ENCODE measurements at places on chromosomes 5 and 9.

- no peak for DNase-seq
Measured at GRCh38 chr5:134458234-134459009, 46.7 kb upstream of the CDKN2AIPNL start.

DNA sequence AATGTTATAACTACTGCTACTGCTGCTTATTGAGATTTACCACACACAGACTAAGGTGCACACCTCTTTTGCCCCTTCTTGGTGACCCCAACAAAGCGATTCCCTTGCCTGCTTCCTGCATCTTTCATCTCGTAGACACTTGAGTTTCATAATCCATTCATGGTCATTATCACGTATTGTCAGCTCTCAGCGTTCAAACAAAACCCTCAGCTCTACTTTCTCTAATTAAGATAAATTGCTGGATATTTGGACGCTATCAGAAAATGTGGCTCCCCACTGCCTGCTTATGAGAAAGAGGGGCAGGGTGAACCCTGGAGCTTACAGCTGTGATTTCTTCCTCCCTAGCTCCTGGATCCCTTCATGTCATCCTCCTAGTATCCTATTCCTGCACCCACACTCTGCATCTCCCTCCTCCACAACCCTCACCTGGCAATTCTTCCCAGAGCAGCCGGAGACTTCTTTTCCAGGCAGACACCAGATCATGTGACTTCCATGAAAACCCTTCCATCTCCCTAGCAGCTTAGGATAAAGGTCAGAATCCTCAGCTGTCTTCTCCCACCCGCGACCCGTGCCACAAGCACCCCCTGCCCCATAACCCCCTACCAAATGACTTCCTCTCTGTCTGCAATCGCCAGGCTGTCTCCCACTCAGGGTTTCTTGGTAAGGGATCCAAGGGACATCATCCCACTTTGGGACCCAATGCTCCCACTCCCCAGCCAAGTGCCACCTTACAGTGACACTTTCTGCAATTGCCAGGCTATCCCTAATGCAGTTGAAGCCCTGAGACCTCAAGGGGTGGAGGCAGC is 146.5 kb downstream of the NSG2 start:
- no peak for DNase-seq

DNA sequence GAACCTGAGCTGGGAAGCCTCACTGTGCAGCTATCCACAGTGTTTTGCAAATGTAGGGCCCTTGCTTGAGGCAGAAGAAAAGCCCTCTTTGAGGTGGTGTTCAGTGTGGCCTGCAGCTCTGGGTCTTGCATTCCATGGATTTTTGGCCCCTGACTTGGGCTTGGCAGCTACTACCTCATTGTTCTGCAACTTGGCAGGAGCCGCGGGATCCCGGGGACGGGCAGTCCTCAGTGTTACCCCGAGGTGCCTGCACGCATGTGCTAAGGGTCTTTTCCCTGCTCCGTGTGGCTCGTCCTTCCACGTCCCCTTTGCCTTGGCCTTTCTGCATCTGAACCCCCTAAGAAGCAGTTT is 39.8 kb downstream of the NEK6 start:
- peak; percentile 93 for DNase-seq

DNA sequence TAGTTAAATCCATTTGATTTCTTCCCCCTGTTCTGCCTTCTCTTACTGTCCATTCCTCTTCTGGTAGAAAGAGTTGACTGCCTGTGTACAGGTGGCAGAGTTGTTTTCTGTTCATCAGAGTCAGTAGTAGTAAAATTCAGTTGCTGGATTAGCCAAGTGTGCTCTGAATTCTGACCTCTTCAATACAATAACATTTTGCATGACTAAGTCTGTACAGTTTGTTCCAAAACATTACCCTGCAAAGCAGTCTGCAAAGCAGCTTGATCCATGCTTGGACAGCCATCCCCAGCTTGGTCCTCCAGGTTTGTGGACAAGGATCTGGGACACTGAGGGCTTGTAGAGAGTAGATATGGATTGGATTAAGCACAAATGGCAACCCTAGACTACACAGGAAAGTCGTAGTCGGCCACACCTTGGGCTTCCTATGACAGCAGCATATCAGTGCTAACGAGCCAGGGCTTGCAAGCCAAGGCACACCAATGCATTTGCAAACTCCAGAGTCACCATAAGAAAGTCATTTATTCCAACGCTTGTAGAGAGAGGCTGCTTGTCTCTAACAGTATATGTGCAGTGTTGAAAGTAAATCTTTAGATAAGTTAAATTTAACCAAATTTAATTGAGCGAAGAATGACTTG is 25.2 kb downstream of the IL12B start:
- no peak for DNase-seq

DNA sequence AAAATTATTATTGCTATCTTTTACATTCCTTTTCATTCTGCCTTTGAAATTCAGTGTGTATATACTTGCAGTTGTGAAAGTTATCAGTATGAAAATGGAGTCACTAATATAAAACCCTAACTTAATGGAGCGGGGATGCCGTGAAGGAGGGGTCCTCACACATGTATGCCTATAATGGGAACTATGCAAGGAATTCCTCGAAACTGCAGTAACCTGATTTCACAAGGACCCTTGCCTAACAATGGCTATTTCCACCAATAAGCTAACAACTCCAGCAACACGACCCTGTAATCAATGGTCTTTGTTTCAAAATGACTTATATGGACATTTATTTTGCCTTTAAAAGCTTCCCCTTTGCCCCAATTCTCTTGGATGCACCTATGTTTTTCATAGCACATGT is 12.6 kb upstream of the MLLT3 start:
- no peak for DNase-seq

DNA sequence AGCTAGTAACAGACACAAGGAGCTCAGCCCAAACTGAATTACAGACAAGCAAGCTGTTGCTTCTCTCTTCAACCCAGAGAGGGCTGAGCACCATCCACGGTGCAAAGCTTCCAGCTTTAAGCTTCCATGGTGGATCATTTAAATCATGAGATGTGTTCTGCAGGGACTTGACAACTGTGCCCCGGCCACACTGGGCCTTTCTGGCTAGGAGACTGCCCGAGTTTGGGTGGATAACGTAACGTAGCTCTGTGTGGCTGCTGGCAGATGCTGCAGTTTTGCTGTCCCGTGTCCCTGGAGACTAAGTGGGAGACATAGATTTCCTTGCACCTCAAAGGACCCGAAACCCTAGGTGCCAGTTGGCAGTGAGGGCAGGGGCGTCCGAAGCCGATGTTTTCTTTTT is 234.0 kb downstream of the IRX2 start:
- DNase-seq = no peak

DNA sequence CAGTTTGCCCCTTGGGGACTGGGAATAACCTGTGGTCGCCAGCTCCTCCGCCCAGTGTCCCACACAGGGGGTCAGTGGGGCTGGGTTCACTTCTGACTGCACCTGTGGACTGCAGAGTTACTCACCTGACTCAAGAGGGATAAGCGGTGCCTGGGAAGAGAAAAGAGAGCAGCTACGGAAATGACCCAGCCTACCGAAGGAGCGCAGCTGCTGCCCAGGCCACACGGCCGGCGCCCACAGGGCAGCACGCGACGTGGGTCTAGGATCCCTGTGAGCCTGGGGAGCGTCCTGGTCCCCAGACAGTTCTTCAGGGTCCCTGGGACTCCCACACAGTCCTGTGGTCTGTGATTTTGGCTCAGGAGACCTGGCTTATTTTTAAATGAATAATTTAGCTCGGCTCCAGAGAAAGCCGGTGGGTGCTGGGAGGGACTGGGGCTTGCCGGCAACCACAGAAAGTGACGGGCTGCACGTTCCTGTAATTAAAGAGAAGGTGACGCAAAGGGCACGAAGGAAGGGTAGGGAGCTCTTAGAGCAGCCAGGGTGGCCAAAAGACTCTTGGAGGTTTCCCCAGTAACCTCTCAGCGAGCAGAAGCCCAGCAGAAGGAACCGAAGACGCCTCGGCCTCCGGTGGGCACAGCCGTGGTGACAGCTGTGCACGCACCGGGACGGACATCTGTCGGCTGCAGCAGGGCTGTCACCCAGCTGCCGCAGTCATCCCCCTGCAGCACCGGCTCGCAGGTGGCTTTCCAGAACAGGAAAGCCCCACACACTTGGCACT is 97.5 kb upstream of the FCN2 start:
- no peak for DNase-seq

GRCh38 chr5:170642776-170643436 is 139.1 kb downstream of the KCNIP1 start:
- DNase-seq = no peak

GRCh38 chr9:7828334-7828733 is 28.8 kb upstream of the DMAC1 start:
- no peak for DNase-seq

GRCh38 chr5:140806834-140807775 is at the start of gene PCDHA4:
PCDHA4 (plus strand) TSS chr5:140807068.
- no peak for DNase-seq

- DNase-seq = peak; percentile 33
Measured at GRCh38 chr5:142829801-142830220, 59.6 kb downstream of the ARHGAP26 start.

DNA sequence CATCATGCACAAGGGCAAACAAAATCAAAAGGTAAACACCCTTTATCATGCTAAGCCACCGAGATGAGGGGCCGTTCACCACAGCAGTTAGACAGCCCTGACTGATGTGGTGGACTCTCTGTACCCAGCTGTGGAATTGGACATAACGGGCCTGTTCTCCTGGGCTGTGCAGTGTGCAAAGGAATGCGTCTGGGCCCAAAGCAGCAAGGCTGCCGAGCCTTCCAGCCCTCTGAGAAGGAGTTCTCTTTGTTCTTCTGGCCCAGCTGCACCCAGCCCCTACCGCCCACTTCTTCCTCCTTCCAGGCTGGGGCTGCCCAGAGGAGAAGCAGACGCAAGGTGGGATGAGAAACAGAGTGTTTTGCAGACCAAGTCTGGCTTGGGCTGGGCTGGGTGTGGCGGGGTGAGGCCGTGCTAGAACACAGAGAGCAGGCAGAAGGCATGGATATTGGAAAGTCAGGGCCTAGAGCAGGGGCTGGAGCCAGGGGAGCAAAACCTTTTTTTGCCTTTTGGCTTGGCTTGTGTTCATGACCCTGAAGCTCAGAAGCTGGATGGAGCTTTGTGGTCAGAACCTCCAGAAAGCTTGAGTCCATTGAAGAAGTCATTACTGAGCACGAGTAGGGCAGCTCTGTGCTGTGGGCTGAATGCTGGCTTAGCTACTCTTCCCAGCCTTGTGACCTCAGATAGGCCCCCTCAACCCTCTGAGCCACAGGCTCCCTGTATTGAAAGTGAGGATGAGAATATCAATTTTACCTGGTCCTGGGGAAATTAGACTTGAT is 49.8 kb upstream of the SH3PXD2B start:
- DNase-seq = no peak

DNA sequence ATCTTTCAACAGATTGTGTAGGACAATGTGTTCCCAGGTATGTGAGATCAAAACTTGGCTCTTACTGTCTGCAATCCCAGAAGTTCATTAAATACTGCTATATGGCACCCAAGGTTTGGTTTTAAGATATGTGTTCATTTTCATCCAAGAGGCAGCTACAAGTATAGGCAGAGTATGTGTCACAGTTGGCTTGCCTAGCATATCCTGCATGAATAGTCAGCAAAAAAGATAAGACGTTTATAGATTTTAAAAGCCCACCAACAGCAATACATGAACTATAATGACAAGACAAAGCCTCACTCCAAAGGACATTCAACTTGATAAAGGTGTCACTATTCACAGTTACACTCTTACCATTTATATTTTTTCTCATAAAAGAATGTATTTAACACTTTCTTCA is 99.1 kb downstream of the BNC2 start:
- DNase-seq = no peak

- DNase-seq = no peak
Measured at GRCh38 chr5:116595498-116595897, 20.9 kb upstream of the SEMA6A start.

DNA sequence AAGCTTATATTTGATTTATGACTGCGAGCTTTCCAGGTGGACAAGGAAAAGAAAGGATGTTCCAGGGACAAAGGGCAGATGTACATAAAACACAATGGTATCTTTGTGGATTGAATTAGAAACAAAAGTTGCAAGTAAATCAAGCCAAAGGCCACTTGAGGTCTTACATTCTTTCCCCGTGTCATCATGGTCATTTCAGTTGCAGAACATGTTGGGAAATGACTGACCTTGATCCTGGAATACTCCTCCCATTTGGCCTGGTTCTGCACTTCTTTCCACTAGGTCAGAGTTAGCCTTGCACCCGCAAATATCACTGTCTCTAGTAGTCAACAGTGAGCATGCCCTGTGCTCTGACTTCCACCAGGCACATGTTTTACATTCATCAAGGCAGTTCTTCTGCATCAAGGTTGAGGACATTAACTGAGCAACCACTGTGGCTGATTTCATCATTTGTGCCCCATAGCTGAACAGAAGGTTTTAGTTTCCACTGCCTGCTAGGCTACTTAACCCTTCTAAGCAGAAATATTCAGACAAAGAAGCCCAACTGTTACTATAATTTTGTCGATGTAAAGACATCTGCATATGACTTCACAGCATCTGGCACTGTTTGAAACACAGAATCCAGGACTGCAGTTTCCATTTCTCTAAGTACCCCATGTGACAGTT is 1161.7 kb upstream of the DMAC1 start:
- no peak for DNase-seq

DNA sequence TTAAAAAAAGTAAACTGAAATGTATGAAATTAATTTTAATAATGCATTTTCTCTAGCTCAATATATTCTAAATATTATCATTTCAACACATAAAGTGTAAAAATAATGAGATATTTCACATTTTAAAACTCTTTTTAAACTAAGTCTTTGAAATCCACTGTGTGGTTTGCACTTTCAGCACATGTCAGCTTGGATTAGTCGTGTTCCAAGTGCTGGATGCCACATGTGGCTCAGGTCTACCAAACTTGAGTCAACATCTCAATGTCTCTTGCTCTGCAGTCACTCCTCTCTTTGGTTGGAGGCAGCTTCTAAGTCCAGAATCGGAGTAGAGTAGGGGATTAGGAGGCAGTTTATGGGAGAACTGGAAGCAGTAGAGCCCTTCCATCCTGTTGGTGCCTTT is 173.7 kb upstream of the ANKRD55 start:
- no peak for DNase-seq

DNA sequence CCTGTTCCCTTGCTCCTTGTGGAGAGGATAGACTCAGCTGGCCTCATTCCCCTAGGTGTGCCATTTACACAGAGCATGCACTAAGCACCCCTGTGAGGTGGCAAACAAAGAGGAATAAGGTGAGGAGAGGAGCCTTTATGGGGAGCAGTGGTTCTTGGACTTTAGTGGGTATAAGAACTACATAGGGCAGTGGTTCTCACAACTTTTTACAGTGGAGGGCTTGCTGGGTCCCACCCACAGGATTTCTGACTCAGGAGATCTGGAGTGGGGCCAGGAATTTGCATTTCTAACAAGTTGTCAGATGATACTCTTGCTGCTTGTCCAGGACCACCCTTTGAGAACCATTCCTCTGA is 42.0 kb downstream of the CSF1R start:
- DNase-seq = peak; percentile 45

GRCh38 chr5:131413605-131414559 is 150.0 kb downstream of the CDC42SE2 start:
- DNase-seq = no peak

DNA sequence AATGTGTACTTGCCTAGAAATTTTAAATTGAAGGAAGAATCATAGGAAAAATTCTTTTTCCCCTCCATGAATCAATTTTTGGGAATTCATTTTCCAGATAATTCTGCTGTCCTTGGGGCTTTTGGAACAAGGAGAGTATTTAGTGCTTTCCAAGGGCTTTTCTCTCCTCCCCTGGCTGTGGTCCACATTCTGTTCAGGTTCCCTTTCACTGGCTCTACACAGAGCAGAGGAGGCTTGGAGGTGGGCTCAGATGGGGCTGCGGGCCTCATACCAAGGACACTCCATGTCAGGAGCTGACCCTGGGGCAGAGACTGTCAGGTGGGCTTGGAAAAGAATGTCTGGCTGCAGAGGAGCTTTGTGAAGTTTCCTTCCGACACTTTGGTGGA is 128.1 kb downstream of the GADD45G start:
- DNase-seq = no peak

All from NCI-H226 (cell line).